ENCODE measurements at places on chromosomes 7 and 10.
A peak's percentile ranks its signal among the peaks of the same experiment; 100 is the strongest.

DNA sequence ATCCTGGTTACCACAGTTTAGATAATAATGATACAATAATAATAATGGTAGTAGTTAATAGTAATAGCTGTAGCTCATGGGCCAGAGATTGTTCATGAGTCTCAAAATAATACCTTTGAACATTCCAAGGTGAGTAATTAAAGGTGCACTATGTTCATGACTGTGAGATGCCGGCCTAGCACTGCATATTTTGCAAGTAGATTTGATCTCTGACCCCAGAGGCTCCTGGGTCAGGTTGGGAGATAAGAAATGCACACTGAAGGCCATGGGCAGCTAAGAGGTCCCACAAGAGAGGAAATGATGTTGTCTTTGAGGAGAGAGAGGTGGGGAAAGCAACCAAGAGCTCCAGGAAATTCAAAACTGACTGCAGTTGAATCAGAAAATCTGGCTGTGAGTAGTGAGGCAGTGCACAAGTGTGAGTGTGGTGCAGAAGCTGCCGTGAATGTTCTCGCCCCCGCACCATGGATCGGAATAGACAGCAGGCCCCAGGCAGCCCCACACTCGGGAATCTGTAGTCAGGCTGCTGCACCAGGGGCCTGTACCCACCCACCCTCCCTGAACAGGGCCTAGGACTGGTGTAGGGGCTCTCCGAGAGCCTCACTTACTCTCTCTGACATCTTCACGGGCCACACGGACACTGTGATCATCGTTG lies 11.9 kb downstream of the CPXM2 start:
- no peak overlapping the region for H3K4me3 ChIP-seq
- DNase-seq = no peak
- H3K4me1 ChIP-seq = no peaks in the 10 kb centered on the region
- H3K27ac ChIP-seq = no peak overlapping the region

DNA sequence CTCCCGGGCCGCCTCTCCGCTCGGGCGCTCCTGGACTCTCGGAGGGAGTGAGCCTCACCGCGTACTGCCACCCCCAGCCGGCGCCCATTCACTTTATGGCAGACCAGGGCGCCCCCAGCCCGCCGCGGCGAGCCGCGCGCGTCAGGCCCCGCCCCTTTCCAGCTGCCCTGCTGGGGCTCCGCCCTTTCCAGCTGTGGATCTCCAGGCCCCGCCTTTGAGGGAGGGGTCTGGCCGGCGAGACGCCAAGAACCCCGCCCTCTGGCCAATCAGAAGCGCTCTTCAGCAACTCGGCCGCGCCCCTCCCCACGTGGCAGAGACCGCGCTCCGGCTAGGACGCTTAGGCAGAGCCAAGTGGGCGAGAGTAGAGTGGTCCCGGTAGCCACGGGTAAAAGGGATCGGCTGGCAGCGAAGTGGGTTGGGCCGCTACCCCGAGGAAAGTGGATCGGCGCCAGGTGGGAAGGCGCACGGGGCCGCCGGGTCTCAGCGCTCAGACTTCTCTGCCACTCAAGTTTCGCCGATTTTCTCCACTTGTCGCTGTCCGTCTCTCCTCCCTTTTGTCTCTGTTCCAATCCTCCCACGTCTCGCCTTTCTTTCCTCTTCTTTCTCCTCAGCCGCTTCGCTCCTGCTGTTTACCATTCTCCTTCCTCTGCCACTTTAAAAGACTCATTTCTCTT lies at the start of gene PITX3:
TSS of gene PITX3 (minus strand) at position 69 of the 674 bp plus-strand sequence. CDS start 9,432 bp downstream, outside the sequence.
- H3K27ac ChIP-seq = no peak within 1 kb of the TSS
- H3K4me3 ChIP-seq = peak within 1 kb of the TSS; percentile 52
- peak; percentile 94 for DNase-seq
- H3K4me1 ChIP-seq = peaks cover 16% of the 10 kb centered on the region
- H3K36me3 ChIP-seq = no peaks in the 10 kb centered on the region

GRCh38 chr7:149625947-149626392 lies 128.4 kb upstream of the ZNF746 start:
- H3K36me3 ChIP-seq = no peaks in the 10 kb centered on the region
- peaks cover 6% of the 10 kb centered on the region for H3K4me1 ChIP-seq
- no peak overlapping the region for H3K4me3 ChIP-seq

- no peaks in the 10 kb centered on the region for H3K4me1 ChIP-seq
- H3K4me3 ChIP-seq = no peak overlapping the region
- DNase-seq = no peak
- no peaks in the 10 kb centered on the region for H3K36me3 ChIP-seq
- H3K27ac ChIP-seq = no peak overlapping the region
Observed at GRCh38 chr7:88300401-88300945, 6.2 kb downstream of the STEAP4 start.

GRCh38 chr7:43537765-43538403 lies 45.0 kb upstream of the STK17A start:
- no peaks in the 10 kb centered on the region for H3K27me3 ChIP-seq
- H3K27ac ChIP-seq = no peak overlapping the region
- H3K4me3 ChIP-seq = no peak overlapping the region
- DNase-seq = no peak

DNA sequence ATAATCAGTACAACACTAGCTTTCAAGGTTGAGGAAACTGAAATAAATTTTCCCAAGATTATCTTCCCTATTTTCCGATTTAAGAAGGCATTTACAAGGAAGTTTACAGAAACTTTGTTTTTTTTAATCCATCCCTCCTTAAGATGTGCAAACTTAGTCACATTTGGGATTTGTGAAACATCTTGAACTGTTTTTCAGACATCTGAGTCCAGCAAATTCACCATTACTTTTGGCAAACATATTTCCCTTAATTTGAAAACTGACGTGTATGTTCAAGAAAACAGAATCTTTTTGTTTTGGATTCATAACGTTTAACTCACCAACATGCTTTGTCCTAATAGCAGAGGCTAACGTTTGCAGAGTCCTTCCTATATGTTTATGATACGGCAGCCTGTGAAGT lies 19.5 kb downstream of the GLI3 start:
- H3K27me3 ChIP-seq = no peaks in the 10 kb centered on the region
- H3K27ac ChIP-seq = no peak overlapping the region
- no peaks in the 10 kb centered on the region for H3K4me1 ChIP-seq
- H3K36me3 ChIP-seq = no peaks in the 10 kb centered on the region

DNA sequence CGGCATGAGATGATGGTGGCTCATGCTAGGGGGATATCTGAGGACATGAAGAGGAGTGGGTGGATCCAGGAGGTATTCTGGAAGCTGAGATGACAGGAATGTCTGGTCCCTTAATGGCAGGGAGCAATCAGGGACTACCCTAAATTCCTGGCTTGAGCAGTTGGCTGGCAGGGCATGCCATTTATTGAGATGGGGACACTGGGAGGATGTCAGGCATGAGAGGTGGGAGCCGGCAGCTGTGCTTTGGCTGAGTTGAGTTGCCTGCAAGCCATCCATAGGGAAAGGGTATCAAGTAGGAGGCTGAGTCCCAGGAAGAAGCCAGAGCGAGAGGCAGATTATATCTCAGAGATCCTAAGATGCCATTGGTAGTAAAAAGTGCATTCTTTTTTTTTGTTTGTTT lies 69.6 kb downstream of the COL26A1 start:
- no peaks in the 10 kb centered on the region for H3K27me3 ChIP-seq
- no peaks in the 10 kb centered on the region for H3K4me1 ChIP-seq
- H3K4me3 ChIP-seq = no peak overlapping the region
- H3K27ac ChIP-seq = no peak overlapping the region
- no peak for DNase-seq

GRCh38 chr7:104156842-104157277 lies 51.0 kb downstream of the ORC5 start:
- H3K27me3 ChIP-seq = no peaks in the 10 kb centered on the region
- no peak overlapping the region for H3K4me3 ChIP-seq
- H3K4me1 ChIP-seq = no peaks in the 10 kb centered on the region
- no peak overlapping the region for H3K27ac ChIP-seq

DNA sequence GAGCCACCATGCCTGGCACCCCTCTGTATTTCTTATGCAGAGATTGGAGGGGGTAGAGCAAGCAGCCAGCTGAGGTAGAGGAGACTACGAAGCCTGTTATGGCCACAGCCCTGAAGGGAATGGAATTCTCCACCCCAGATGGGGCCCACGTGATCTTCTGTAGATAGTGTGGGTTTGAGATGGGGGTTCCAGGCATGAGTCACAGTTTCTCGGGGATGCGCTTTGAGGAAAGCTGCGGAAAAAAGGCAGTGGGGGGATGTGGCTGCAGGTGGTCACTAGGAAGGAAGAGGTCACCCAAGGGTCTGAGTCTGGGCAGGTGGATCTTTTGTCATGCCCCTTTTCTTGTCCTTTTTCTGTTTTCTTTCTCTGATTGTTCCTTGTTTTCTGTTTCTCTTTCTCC lies 11.5 kb downstream of the FAM131B start:
- no peaks in the 10 kb centered on the region for H3K36me3 ChIP-seq
- H3K4me1 ChIP-seq = no peaks in the 10 kb centered on the region
- no peak overlapping the region for H3K4me3 ChIP-seq

DNA sequence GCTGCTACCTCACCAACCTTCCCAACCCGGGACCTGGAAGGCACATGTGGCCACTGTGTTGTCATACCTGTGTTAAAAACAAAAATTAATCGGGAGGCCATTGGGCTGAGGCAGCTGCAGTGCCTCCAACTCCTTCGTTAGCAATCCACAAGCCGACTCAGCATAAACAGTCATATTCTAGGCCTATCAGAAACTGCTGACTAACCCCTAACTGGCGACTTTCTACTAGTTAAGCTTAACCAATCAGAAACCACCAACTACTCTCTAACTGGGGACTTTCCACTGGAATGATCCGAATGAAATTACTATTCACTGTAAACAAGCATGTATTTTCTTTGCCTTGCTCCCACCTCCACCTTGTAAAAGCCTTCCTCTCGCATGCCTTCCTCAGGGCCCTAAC lies 14.1 kb upstream of the TMEM72 start:
- H3K4me3 ChIP-seq = no peak overlapping the region
- H3K27me3 ChIP-seq = no peaks in the 10 kb centered on the region
- H3K4me1 ChIP-seq = no peaks in the 10 kb centered on the region
- H3K36me3 ChIP-seq = no peaks in the 10 kb centered on the region
- no peak for DNase-seq

GRCh38 chr10:101624526-101625102 lies 36.5 kb downstream of the DPCD start:
- no peaks in the 10 kb centered on the region for H3K4me1 ChIP-seq
- H3K36me3 ChIP-seq = no peaks in the 10 kb centered on the region

DNA sequence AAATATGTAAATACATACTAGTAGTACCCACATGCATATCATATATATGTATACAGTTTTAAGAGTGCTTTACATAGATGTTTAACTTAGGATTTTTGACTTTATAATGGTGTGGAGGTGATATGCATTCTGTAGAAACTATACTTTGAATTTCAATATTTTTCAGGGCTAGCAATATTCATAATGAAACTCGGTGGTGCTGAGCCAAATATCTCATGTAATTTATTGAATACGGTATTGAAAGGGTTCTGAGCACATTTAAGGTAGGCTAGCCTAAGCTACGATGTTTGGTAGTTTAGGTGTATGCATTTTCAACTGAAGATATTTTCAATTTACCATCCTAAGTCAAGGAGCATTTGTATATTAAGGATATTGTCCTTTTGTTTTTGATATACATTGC lies 36.0 kb downstream of the ZNRF2 start:
- H3K4me3 ChIP-seq = no peak overlapping the region
- no peak for DNase-seq
- H3K36me3 ChIP-seq = no peaks in the 10 kb centered on the region
- H3K27me3 ChIP-seq = no peaks in the 10 kb centered on the region
- H3K27ac ChIP-seq = no peak overlapping the region
- H3K4me1 ChIP-seq = peaks cover 6% of the 10 kb centered on the region

DNA sequence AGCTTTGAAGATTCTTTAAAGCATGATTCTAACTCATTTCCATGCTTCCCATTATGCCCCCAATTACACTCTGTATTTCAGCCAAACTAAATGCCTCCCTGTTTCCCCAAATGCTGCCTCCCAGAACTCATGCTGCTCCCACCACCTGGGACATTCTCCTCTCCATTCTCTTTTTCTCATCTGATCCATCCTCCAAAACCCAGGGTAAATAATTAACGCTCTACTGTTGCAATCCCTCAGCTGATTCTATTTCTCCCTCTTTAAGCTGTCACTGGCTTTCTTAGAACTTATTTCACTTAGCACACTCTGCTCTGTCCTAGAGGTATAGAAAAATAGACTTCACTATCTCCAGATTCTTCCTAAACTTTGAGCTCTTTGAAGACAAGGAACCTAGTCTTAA lies 104.7 kb downstream of the ICA1 start:
- H3K4me3 ChIP-seq = no peak overlapping the region
- H3K36me3 ChIP-seq = no peaks in the 10 kb centered on the region
- DNase-seq = no peak
- no peak overlapping the region for H3K27ac ChIP-seq
- no peaks in the 10 kb centered on the region for H3K4me1 ChIP-seq
- no peaks in the 10 kb centered on the region for H3K27me3 ChIP-seq

GRCh38 chr10:129187331-129187730 lies 279.7 kb upstream of the MGMT start:
- no peak for DNase-seq
- no peak overlapping the region for H3K27ac ChIP-seq
- no peak overlapping the region for H3K4me3 ChIP-seq
- no peaks in the 10 kb centered on the region for H3K4me1 ChIP-seq
- H3K36me3 ChIP-seq = no peaks in the 10 kb centered on the region
- no peaks in the 10 kb centered on the region for H3K27me3 ChIP-seq

GRCh38 chr7:148803094-148803493 lies 81.0 kb downstream of the EZH2 start:
- no peak overlapping the region for H3K4me3 ChIP-seq
- H3K4me1 ChIP-seq = no peaks in the 10 kb centered on the region
- no peak overlapping the region for H3K27ac ChIP-seq
- no peak for DNase-seq
- no peaks in the 10 kb centered on the region for H3K27me3 ChIP-seq

GRCh38 chr10:77360835-77361234 lies 276.8 kb downstream of the KCNMA1 start:
- no peaks in the 10 kb centered on the region for H3K36me3 ChIP-seq
- H3K27ac ChIP-seq = no peak overlapping the region
- H3K4me1 ChIP-seq = no peaks in the 10 kb centered on the region

- H3K27ac ChIP-seq = no peak overlapping the region
- no peak for DNase-seq
- H3K36me3 ChIP-seq = peaks cover 10% of the 10 kb centered on the region
- H3K4me1 ChIP-seq = no peaks in the 10 kb centered on the region
- H3K27me3 ChIP-seq = no peaks in the 10 kb centered on the region
- no peak overlapping the region for H3K4me3 ChIP-seq
Observed at GRCh38 chr7:5381071-5381772, 42.4 kb downstream of the TNRC18 start.

Measured in colonic mucosa (tissue), 4 donors.